ENCODE measurements at places on chromosomes 11 and 22.
A peak's percentile ranks its signal among the peaks of the same experiment; 100 is the strongest.

DNA sequence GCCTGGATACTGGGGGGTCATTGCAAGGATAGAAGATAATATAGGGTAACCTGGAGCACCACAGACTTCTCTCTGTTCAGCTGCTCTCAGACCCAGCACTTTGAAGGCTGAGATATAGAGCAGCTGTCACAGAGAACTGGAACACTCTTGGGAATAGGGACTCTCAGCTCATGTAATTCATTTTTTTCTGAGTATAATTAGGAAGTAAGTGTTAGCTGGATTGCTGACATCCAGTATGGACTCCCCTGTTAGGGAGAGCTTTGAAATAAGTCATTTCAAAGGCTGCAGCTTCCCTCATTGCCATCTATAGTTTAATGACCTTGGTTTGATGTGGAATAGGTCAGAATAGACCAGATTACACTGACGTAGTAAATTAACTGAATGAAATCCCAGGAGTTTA is 120.8 kb upstream of the POU2AF2 start:
- no peak for DNase-seq

DNA sequence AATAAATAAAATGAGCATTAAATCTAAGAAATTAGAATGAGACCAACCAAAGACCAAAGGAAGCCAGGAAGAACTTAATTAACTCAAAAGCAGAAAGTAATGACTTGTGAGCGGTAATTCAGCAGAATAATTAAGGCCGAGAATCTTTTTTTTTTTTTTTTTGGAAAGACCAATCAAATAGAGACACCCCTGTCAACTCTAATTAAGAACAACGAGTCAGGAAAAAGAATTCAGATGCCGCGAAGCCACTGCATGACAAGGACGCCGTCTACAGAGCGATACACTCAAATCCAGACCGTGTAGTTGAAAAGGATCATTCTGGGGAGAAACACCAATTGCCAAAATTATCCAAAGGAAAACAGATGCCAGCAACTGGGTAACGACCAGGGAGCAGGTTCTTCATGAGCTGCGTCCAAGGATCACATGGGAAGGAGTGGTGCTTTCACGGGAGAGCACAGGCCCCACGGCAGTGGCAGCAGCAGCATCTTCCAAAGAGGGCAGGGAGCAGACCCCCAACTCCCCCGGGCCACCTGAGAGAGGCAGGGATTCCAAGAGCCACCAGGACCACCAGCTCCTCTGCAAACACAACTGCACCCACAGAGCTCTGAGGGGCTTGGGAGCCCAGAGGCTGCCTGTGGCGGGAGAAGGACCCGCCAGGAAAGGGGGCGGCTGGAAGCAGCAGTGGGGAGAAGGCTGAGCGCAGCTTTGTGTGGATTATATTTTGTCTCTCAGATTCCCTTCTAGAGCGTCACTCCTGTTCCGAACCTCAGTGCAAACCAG is 469.8 kb downstream of the BRD1 start:
- DNase-seq: no peak

DNA sequence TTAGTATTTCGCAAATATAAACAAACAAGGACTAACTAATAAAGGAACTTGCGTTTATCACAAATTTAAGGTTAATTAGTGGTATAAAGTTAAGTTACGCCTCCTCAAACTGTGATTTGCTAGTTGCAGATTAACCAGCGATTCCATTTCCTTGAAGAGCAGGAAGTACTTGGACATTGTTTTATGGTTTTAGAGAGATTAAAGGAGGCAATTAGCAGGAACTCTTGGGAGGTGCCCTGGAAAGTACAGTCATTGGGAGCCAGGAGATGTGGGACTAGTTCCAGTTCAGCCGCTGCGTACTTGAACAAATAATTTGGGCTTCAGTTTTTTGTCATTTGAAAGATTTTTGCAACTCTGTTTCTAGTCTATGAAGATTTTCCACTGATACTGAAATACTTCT is 3.3 kb downstream of the FAM118B start:
- no peak for DNase-seq

GRCh38 chr22:36552289-36552688 is 23.3 kb upstream of the EIF3D start:
- DNase-seq: no peak

DNA sequence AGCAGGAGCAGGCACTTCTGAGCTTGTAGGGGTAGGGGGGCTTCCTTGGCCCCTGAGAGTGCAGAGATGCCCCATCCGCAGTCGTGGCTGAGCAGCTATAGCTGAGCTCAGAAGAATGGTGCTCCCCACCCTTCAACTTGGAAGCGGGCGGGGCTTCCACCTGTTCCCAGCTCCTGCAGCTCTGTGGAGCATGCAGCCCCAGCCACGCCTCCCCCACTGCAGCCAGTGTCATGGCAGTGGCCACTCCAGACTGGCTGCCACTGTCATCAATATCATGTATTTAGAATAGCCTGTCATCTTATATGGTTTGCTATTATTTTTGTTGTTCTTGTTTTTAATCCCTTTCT is 213.1 kb downstream of the LRRC4C start:
- no peak for DNase-seq

- DNase-seq: no peak
These were observed 1850.2 kb upstream of the RAG2 start for GRCh38 chr11:38448284-38448683.

DNA sequence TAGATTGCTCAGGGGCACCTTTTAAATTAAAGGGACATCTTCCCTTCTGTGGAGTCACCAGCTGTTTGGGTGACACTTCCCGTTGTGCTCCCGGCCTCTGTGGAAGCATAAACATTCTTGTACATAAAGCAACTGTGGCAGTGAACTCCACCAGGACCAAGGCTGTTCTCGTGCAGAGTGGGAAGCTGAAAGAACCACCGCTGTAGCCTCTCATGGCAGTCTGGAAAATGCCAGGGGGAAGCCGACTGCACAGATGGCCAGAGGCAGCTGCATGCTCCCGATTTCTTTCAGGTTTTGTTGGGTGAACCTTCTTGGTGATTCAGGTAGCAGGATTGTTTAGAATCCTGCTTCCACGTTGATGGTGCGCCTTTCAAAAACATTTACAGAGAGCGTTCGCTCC is 10.3 kb downstream of the UBASH3B start:
- DNase-seq: no peak

- DNase-seq: no peak
These were observed 339.3 kb downstream of the DCDC1 start for GRCh38 chr11:31030138-31030792.

DNA sequence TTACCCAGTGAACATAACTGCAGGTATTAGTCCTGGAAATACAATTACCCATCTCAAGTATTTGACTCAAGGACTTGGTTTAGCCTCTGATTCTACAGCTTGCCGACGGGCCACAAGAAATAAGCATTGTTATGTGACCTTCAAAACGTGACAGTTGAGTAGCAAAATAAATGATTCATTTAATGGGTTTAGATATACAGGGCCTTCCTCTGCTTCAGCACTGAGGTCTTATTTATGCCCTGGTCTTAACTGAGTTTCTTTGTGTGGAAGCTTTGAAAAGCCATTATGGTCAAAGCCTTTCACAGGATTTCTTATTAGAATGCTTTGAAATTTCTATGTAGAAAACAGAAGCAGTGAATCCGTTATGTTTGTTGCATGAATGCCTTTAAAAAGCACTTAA is 899.2 kb upstream of the API5 start:
- DNase-seq: no peak

DNA sequence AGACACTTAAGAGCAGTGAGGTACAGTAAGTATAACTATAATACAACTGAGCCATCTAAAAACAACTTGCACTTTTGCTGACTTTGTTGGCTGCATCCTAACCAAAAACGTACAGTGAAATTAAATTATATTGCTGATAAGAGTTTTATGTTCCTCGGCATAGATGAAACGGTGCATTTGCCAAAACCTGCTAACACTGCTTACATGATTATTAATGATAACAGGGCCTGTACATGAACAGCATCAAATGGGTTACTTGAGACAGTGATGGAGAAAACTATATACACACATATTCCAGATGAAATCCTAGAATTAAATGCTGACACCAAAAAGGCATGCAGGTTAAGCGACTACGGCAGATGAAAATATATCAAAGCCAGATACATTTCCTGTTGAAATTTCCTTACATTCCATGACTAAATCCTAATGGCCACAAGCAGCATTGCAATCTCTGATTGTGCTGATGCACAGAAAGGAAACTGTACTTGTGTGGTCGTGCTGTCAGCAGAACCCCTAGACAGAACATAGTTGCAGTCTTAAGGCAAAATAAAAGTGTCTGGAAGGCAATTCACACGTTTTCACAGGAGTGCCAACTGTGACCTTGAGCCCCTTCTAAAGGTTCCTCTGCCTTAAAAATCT is 143.9 kb downstream of the CADM1 start:
- DNase-seq: no peak

DNA sequence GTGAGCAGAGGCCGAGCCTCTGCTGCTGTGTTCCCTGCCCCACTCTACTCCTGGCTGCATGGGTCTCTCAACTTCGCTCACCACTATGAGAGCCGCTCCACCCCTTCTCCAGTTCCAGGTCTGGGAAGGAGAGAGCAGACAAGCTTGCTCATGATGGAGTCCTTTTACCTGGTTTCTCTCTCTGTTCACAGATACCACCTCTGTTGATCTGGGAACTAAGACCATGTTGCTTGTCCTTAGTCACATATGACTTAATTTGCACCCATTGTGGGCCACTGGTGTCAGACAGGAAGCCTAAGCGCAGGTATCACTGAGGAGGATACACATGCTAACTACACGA is 26.8 kb downstream of the MCM5 start:
- no peak for DNase-seq

- DNase-seq: no peak
These were observed 107.8 kb upstream of the MTNR1B start for GRCh38 chr11:92861634-92862033.

GRCh38 chr11:17702876-17703275 is 16.5 kb upstream of the MYOD1 start:
- no peak for DNase-seq

DNA sequence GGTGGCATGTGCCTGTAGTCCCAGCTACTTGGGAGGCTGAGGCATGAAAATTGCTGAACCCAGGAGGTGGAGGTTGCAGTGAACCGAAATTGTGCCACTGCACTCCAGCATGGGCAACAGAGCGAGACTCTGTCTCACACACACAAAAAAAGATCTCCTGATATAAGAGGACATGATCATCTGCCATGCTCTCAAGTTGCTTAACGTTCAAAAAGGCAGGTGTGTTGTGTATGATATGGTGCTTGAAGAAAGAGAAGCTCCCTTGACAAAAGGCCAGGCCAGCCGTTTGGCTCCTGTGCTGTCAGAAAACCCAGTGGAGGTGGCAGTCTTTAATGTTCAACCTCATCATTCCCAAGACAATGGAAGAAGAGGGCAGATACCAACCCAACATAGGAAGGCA is 117.3 kb upstream of the PLET1 start:
- no peak for DNase-seq

- DNase-seq: no peak
These were observed 54.0 kb downstream of the ZNRF3 start for GRCh38 chr22:28937206-28938025.

- DNase-seq: peak; percentile 71
These were observed 17.4 kb downstream of the SMCO4 start for GRCh38 chr11:93525601-93526345.

GRCh38 chr11:118885831-118886565 is 2.3 kb downstream of the CXCR5 start:
- no peak for DNase-seq

DNA sequence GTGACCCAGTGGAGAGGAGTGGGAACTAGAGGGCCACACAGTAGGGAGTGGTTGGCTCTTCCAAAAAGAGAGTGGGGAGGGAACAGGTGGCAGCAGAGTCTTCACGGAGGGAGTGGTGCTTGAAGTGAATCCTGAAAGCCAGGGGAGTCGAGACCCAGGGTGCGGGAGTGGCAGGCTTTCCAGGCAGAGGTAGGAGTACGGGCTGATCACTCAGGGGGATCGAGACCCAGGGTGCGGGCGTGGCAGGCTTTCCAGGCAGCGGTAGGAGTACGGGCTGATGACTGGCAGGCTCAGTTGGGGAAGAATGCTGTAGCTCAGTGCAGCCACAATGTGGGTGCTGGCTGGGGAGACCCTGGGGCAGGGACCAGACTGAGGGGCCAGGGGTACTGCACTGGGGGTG is 148.2 kb downstream of the TBC1D22A start:
- no peak for DNase-seq

DNA sequence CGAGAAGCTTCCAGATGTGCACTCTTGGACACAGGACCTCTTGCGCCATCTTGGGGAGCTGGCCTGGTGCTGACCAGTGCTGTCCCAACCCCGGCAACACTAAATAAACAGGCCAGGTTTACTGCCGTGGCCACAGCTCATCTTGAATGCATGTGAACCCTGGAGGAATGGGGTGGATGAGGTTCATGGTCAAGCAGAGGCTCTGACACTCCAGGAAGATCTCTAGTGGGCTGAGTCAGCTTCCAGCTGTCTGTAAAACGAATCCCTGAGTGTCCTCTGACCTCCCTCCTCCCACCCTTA is 51.8 kb downstream of the ALX4 start:
- no peak for DNase-seq

DNA sequence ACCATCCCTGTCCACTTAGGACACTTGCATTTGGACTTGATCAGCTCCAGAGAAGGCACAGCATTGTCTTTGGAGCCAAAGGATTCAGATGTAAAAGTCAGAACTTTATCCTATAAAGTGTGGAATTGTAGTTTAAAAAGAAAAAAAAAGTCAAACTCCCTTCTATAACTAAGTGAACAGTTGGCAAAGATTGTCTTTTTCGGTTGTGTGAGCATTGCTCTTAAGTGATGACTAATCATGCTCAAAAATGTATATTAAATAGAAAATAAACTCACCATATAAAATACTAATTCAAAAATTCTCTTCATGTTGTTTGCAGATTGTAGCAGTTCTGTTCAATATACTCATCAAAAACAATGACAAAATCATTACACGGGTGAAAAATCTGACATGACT is 93.8 kb downstream of the ETS1 start:
- no peak for DNase-seq

DNA sequence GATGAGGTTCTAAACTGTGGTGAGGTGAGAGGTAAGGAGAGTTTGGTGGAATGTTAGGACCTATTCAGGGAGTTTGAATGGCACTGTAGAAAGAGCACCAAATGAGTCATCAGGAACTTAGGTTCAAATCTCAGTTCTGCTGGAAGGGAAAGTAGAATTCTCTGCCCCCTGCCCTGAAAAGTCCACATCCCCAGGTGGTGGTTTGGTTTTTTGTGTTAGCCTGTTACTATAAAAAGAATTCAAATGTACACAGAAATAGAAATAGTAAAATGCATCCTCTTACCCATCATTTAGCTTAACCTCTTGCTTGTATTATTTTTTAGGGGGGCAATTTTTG is 20.2 kb downstream of the PPFIBP2 start:
- no peak for DNase-seq

DNA sequence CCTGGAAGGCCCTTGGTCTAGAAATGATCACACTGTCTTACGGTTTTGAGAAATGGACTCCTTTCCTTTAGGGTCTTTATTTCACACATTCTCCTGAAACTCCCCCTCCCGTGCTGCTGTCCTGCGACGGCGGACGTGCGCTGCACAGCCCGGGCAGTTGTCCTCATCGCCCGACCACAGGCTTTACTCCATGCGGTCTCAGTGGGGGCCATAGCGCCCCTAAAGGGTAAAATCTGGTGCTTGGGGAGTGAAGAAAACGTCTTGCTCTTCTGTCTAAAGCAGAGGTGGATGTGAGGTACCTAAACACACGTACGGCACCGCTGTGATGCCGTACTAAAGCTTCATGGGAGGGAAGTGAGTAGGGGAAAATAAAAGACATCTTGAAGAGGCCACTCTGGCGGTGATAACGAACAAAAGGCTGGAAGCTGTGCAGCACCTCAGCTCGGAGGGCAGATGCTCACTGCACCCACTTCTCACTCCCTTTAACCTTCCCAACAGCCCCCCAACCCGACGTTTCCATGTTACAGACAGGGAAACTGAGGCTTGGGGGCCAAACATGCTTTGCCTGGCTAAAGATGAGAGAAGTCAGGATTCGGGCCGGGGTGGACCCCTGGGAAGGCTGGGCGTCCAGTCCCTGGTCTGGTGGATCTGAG is 22.6 kb downstream of the MPPED1 start:
- no peak for DNase-seq
